ENCODE measurements at places on chromosomes 1 and 21. TPM values are rescaled to one million over a fixed set of nuclear protein-coding genes. Genes with fewer than 3 reads are reported as not detected.

CA6 gene
- total RNA-seq = not detected

GRCh38 chr1:243742819-243743218 lies 107.2 kb downstream of the AKT3 start:
- no peak for DNase-seq

GRCh38 chr21:33286600-33287456 lies 20.7 kb downstream of the IL10RB start:
- DNase-seq = no peak

GRCh38 chr1:156539818-156540355 lies 32.5 kb downstream of the IQGAP3 start:
- DNase-seq = no peak
